ENCODE measurements at places on chromosomes 12 and 14. TPM values are rescaled to one million over a fixed set of nuclear protein-coding genes. Genes with fewer than 3 reads are reported as not detected.

DNA sequence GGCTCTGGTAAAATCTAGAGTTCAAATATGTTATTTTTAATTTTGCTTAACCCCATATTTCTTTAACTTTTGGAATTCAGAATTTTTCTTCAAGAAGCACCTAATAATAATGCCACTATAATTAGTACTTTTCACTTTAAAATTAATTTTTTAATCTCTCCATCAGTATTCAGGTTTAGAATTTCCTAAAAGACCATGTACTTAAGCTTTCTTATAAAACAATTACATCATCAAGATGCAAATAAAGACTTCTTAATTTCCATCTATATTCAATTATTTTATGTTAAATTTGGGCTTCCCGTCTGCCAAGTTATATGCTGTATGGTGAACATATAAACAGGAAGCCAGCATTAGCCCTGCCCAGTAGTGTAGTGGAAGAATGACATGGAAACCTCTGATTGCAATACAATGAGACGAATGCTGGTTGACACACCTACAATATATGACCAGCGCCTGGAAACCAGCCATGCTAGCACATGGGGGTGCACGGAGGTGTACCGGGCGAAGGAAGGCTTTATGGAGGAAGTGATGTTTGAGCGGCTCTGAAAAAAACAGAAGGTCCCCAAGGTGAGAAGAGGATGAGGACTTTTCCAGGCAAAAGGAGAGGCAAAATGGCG is 82.2 kb downstream of the LLPH start:
- no peak for DNase-seq

The LMNTD1 gene
- not detected for total RNA-seq

The ADCY4 gene
- 0.49 TPM for total RNA-seq

The TAS2R9 gene
- not detected for total RNA-seq

The BATF gene
- total RNA-seq: not detected
